Kasumi-1 (cell line): ENCODE measurements at places on chromosomes 6 and 20.

DNA sequence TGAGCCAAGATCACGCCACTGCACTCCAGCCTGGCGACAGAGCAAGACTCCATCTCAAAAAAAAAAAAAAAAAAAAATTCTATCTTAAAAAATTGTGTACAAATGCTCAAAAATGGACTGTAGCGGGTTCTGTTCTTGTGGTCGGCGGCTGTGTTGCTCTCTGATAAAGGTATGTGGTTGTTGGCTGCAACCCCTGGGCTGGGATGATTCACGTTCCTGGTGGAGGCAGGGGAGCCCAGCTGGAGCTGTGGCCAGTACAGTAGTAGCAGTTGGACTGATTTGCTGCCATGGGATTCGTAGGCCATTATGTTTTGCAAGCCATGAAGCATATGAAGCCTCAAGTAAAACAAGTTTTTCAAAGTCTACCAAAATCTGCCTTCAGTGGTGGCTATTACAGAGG is 22.3 kb downstream of the MDN1 start:
- no peak for DNase-seq

- peak; percentile 81 for DNase-seq
Observed at GRCh38 chr6:139369568-139370282, 4.7 kb downstream of the CITED2 start.

DNA sequence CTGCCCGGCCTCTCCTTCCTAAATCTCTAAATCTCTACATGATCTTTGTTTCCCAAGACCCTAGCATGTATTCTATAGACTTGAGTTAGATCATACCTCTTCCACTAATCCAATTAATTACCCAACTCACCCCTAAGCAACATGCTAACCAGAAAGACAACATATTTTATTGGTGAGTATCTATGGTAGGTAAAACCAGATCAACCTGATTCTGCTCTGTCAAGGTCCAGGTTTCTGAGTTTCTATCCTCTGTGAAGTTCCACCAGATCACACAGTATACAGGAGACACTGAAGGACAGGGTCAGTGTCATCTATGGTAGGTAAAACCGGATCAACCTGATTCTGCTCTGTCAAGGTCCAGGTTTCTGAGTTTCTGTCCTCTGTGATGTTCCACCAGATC is 363.2 kb upstream of the MARCKS start:
- DNase-seq: no peak

DNA sequence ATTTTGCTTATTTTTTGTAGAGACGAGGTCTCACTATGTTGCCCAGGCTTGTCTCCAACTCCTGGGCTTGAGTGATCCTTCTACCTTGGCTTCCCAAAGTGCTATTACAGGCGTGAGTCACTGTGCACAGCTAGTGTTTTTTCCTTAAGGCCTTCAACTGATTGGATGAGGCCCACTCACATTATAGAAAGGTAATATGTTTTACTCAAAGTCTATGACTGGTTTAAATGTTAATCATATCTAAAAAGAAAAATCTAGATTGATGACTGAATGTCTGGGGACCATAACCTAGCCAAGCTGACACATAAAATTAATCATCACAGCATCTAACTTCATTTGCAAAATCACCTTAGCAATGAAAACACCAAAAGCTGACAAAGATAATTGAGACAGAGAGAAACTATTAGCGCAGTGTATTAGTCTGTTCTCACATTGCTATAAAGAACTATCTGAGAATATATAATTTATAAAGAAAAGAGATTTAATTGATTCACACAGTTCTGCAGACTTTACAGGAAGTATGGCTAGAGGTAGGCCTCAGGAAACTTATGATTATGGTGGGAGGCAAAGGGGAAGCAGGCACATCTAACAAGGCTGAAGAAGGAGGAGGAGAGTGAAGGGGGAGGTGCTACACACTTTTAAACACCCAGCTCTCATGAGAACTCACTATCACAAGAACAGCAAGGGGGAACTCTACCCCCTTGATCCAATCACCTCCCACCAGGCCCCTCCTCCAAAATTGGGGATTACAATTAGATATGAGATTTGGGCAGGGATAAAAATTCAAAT is 66.8 kb upstream of the ARHGAP18 start:
- DNase-seq: peak; percentile 16

- no peak for DNase-seq
Observed at GRCh38 chr20:652615-653109, 338 bp downstream of the SRXN1 start.

GRCh38 chr20:41135888-41136679 is 1.3 kb upstream of the PLCG1 start:
- DNase-seq: peak; percentile 32

- DNase-seq: peak; percentile 51
Observed at GRCh38 chr6:127343809-127344659, 625 bp upstream of the ECHDC1 start.

- no peak for DNase-seq
Observed at GRCh38 chr6:128508588-128509296, 11.7 kb downstream of the PTPRK start.

DNA sequence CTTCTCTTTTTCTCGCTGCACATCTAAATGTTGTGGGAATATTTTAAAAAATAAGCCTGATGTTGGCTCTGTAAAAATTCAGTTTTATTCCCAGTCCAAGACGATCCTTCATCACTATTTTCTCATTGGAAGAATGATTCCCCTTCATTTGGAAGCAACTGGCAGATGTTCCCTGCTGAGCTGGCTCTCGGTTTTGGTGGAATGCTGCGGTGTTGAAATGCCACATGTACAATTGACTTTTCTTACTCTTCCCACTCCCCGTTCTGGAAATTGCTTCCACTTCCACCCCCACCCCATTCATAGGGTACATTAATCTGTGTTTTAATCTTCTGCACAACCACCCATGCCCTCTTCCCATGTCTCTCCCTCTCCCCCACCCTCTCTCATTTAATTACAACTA is 496.3 kb upstream of the MAP3K7 start:
- no peak for DNase-seq

DNA sequence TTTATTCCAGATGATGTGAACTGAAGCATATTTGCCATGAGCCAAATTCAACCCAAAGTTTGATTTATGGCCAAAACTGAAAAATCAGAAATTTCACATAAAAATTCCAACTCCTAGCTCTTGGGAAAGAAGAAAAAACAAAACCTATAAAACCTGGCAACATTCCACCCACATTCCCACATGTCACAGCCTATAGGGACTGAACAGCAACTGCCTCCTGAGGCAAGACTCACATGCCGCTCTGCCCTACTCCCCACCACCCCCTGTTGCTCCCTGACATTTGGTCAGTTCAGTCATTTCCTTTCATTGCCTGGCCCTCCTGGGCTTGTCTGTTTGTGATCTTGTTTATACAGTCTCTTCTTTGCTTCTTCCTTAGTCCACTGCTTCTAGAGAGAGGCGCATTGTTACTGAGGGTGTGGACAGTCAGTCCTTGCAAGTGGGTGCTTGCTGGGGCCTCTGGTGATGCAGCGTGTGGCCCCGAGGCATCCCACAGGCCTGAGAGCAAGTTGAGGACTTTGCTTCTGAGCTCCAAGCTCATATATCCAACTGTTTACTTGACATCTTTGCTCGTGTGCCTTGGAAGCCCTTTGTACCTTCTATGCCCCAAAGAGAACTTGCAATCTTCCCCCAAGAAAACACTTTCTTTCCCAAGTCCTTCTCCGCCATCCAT is 31.4 kb downstream of the NFATC2 start:
- no peak for DNase-seq

GRCh38 chr6:144094731-144095133 is 641 bp downstream of the SF3B5 start:
- no peak for DNase-seq

DNA sequence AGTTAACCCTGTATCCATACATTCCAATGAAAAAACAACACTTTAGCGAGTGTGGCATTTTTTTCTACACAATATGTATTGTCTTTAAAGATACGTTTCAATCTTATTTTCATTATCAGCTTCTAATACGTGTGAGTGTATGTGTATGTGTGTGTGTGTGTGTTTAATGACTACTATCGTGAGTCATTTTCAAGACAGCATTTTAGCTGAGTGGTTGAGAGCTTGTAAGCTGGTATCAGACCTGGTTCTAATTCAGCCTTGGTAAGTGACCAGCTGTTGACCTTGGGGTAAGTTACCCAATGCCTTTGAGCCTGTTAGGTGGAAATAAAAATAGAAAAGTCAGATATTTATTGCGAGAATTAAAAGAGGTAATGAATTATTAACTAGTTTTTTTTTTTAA is 320.0 kb upstream of the NT5E start:
- no peak for DNase-seq

- DNase-seq: no peak
Observed at GRCh38 chr6:140844167-140844566, 1288.6 kb upstream of the GJE1 start.

- peak; percentile 62 for DNase-seq
Observed at GRCh38 chr6:82040405-82041221, 206.9 kb downstream of the IBTK start.

- no peak for DNase-seq
Observed at GRCh38 chr6:100818066-100818465, 63.1 kb downstream of the ASCC3 start.

GRCh38 chr20:29299811-29300578 is 1957.5 kb upstream of the DEFB115 start:
- DNase-seq: no peak

DNA sequence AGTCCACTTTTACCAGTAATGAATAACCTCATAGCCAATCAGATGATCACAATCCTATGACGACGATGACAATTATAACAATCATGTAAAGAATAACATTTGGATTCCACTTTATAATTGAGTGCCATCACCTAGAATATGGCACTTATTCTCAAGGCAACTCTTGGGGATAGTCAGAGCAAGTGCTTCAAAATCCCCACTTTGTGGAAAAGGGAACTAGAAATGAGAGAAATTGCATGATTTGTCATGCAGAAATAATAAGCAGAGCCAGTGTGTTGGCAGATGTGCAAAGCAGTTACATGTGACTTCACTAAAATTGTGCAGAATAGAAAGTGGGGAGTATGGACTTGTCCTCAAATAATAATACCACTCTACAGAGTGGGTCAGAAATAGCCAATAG is 41.3 kb downstream of the FRK start:
- no peak for DNase-seq

DNA sequence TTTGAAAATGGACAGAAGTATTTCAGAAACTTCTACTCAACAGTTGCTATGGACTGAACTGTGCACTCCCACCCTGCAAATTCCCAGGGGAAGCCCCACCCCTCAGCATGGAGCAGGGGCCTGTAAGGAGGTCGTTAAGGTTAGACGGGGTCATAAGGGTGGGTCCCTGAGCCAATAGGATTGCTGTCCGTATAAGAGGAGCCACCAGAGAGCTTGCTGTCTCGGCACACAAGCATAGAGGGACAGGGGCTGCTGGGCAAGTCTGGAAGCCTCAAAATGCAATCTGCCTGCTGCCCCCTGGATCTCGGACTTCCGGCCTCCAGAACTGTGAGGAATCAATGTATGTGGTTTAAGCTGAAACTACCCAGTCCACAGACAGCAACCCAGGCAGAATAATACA is 37.4 kb upstream of the AFDN start:
- DNase-seq: no peak

DNA sequence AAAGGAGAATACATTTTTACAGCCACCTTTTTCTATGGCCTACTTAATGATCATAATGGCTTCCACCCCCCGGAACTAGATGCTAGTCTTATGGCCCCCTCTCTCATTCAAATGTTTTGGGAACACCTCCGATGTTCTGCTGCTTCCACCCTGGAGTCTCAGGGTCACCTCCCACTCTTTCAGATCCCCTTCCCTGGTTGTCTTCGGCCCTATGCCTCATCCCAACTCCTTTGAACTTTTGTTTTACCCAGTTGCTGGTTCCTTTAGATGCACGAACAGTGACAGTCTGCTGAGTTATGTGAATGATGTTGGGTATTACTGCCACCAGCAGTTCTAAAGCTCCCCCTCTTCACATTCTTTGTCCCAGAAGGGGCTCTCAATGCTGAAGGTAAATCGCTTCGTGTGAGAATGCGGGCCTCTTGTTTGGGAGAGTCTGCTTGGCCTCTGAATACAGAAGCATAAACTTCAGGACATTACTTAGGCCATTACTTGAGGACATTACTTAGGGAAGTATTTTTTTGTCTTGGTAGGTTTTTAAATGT is 309.1 kb downstream of the SOX4 start:
- no peak for DNase-seq

DNA sequence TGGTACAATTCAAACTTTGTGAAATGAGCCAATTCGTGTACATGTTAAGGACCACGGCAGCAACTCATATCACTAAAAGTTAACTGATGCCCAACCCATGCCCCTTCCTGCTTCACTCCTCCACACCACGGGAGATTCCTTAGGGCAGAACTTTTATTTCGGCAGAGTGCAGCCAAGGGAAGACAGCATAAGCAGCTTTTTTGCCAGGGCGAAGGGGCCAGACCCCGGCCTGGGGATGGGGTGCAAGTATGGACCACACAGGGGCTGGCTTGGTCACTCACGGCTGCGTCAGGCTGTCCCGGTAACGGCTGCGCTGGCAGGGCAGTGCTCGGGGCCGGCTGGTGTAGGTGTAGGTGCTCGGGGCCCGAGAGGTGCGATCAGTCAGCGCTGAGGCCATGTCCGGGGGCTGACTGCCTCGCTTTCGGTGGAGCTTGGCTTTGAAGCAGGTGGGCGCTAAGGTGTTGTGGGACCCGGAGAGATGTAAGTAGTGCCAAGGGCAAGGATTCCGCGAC is 792 bp downstream of the RSPH3 start:
- no peak for DNase-seq

- no peak for DNase-seq
Observed at GRCh38 chr6:79705456-79705995, 74.4 kb downstream of the SH3BGRL2 start.

- no peak for DNase-seq
Observed at GRCh38 chr6:125918230-125918629, 38.3 kb upstream of the HINT3 start.

- DNase-seq: no peak
Observed at GRCh38 chr20:62886709-62887058, 25.1 kb upstream of the TCFL5 start.

DNA sequence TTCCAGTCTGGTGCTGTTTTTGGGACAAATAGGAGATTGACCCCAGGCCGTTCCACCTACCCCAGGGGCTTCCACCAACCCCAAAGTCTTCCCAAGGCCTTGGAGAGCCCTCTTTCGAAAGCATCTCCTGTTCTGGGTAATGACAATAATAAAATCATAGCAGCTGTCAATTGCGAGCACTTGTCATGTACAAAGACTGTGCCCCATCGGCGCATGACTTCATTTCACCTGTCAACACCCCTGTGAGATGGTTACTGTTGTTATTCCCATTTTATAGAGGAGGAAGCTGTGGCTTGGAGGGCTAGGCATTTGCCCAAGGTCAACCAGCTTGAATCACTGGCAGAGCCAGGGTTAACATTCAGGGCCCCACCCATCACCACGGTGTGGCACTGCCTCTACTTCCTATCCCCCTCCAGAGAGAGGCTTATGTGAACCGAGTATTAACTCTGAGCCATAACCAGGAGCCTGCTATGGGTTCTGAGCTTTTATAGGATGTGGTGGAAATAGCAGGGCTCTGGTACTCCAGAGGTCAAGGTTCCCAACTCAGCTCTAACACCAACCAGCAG is 51.2 kb downstream of the HNF4A start:
- DNase-seq: no peak

GRCh38 chr6:169724494-169725124 is at the start of gene PHF10:
Gene PHF10, minus strand, starts transcription at chr6:169724500. Its CDS starts 569 bp downstream, at chr6:169723931.
- DNase-seq: peak; percentile 48
